Articular chondrocyte of knee joint (primary cell): ENCODE measurements at places on chromosomes 4 and X. TPM values are rescaled to one million over a fixed set of nuclear protein-coding genes. Genes with fewer than 3 reads are reported as not detected.

The RASGEF1B gene
- total RNA-seq = 1.2 and 1.7 TPM in 2 replicates

The CSAG2 gene
- not detected in 2 replicates for total RNA-seq

The CHST7 gene
- total RNA-seq = 1.7 and 2.6 TPM in 2 replicates

The VCX gene
- not detected in 2 replicates for total RNA-seq

The SORCS2 gene
- 4.2 and 11.1 TPM in 2 replicates for total RNA-seq

The UGT2A1 gene
- not detected in 2 replicates for total RNA-seq

The TLR2 gene
- total RNA-seq = 0.32 and 0.39 TPM in 2 replicates

The ANOS1 gene
- 22.7 and 31.0 TPM in 2 replicates for total RNA-seq

The C4orf51 gene
- not detected in 2 replicates for total RNA-seq

The SMIM9 gene
- 0.22 TPM in 1 of 2 replicates, not detected in the other for total RNA-seq

The XG gene
- total RNA-seq = 12.5 and 18.4 TPM in 2 replicates

The RHOXF1 gene
- not detected in 2 replicates for total RNA-seq

The STATH gene
- total RNA-seq = not detected in 2 replicates

The UNC5C gene
- 1.3 and 2.5 TPM in 2 replicates for total RNA-seq

The JADE1 gene
- total RNA-seq = 23.5 and 30.2 TPM in 2 replicates

The DOCK11 gene
- total RNA-seq = 16.8 and 19.2 TPM in 2 replicates

The KDR gene
- 0.13 and 0.43 TPM in 2 replicates for total RNA-seq

The VCX3B gene
- total RNA-seq = not detected in 2 replicates

The RTL9 gene
- 0.13 and 0.22 TPM in 2 replicates for total RNA-seq

The PALLD gene
- total RNA-seq = 47.6 and 61.5 TPM in 2 replicates

The GLUD2 gene
- 1.2 and 2.3 TPM in 2 replicates for total RNA-seq

The MGARP gene
- total RNA-seq = 38.8 and 49.7 TPM in 2 replicates

The UGT2B17 gene
- total RNA-seq = not detected in 2 replicates

The ASB9 gene
- total RNA-seq = 0.39 and 1.4 TPM in 2 replicates

The PNMA6F gene
- total RNA-seq = not detected in 2 replicates

The KDM6A gene
- 26.8 and 40.2 TPM in 2 replicates for total RNA-seq

The SRPX2 gene
- total RNA-seq = 28.4 and 36.2 TPM in 2 replicates

The RTL3 gene
- 1.4 and 1.6 TPM in 2 replicates for total RNA-seq

The FGF5 gene
- total RNA-seq = 0.26 and 0.76 TPM in 2 replicates

The CD99L2 gene
- 62.0 and 63.2 TPM in 2 replicates for total RNA-seq

The FTSJ1 gene
- 38.6 and 38.9 TPM in 2 replicates for total RNA-seq

The ZDHHC15 gene
- total RNA-seq = 2.4 and 2.5 TPM in 2 replicates

The EPGN gene
- total RNA-seq = 0.13 and 3.4 TPM in 2 replicates

The ZBTB49 gene
- total RNA-seq = 5.9 and 6.4 TPM in 2 replicates

The CENPVL1 gene
- total RNA-seq = not detected in 2 replicates

The PDZD4 gene
- total RNA-seq = 0.78 and 0.97 TPM in 2 replicates

The GABRE gene
- 15.4 and 22.9 TPM in 2 replicates for total RNA-seq

The XKRX gene
- total RNA-seq = 0.11 TPM in 1 of 2 replicates, not detected in the other

The NHSL2 gene
- total RNA-seq = 0.26 and 0.32 TPM in 2 replicates

The FMR1NB gene
- total RNA-seq = not detected in 2 replicates

The USP38 gene
- total RNA-seq = 27.2 and 28.2 TPM in 2 replicates

The SLC9A7 gene
- 3.1 and 13.3 TPM in 2 replicates for total RNA-seq

The RRH gene
- 0.11 and 0.13 TPM in 2 replicates for total RNA-seq

The CFAP47 gene
- under 0.01 TPM in 1 of 2 replicates, not detected in the other for total RNA-seq

The SCD5 gene
- 5.1 and 12.4 TPM in 2 replicates for total RNA-seq

The CCSER1 gene
- total RNA-seq = 0.11 TPM in 1 of 2 replicates, not detected in the other

The PRR27 gene
- total RNA-seq = not detected in 2 replicates

The HPGD gene
- total RNA-seq = not detected in 2 replicates

The GALNTL6 gene
- total RNA-seq = not detected in 2 replicates

The GYPE gene
- total RNA-seq = 1.6 and 2.1 TPM in 2 replicates

The ELF4 gene
- 13.6 and 16.7 TPM in 2 replicates for total RNA-seq

The GPRASP1 gene
- 5.0 and 5.4 TPM in 2 replicates for total RNA-seq

The SASH3 gene
- total RNA-seq = not detected in 2 replicates

The SRP72 gene
- 106 and 129 TPM in 2 replicates for total RNA-seq

The GAGE13 gene
- total RNA-seq = not detected in 2 replicates

The PAGE2 gene
- not detected in 2 replicates for total RNA-seq
